Stimulated activated CD8-positive, alpha-beta memory T cell treated with anti-CD3 and anti-CD28 coated beads, Interleukin-4, amount 100 ng/mL, for 1 hour (primary cell): ENCODE measurements at places on chromosomes 11 and 22.

GRCh38 chr22:46074771-46075551 lies 75.4 kb upstream of the PPARA start:
- no peak for DNase-seq

DNA sequence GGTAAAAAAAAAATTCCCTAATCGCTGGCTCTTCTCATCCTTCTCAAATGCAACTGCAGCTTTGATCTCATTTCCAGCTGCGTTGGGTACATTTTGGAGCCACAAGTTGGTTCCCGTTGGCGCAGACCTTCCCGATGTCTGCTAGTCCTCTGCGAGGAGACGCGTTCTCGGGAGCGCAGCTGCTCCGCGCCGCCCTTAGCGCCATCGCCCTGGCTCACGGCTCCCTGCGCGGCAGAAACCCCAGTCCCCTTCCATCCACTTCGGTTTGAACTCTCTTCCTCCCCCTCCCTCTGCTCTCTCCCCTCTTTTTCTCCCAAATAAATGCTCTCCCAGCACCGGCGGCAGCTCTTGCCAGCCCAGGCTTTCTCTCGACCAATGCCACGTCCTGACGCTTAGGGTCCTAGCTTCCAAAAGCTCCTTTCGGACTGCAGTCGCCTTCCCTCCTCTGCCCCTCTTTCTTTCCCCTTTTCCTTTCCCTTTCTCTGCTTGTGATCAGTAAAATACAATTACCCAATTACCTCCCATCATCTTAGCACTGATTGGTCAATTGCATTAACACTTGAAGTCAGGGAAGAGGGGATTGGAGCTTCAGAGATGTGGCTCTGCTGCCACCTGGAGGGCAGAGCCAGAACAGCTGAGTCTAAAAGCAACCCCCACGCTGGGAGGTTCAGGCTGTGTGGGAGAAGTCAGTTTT lies 1165.7 kb downstream of the LRRC4C start:
- DNase-seq: no peak

GRCh38 chr11:61607920-61608599 lies 27.2 kb upstream of the SYT7 start:
- no peak for DNase-seq

DNA sequence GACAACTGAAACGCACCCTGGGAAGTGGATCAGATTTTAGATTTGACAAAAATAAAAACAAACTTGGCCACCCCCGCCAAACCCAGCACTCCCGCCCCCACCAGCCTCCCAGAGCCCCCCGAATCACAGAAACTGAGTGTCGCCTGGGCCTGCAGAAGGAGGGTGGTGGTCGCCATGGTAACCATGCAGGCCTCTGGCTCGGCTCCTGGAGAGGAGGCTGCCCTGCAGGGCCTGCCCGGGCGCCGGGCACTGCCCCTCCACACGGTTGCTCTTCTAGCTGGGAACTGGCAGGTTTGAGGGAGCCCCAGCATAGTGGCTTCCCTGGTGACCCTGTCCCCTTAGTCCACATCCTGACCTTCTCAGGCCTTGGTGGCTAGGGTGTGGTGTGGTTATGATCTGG lies 19.3 kb downstream of the CACNA1I start:
- DNase-seq: no peak

- DNase-seq: no peak
Measured at GRCh38 chr11:1391165-1392075, 1.7 kb downstream of the BRSK2 start.

DNA sequence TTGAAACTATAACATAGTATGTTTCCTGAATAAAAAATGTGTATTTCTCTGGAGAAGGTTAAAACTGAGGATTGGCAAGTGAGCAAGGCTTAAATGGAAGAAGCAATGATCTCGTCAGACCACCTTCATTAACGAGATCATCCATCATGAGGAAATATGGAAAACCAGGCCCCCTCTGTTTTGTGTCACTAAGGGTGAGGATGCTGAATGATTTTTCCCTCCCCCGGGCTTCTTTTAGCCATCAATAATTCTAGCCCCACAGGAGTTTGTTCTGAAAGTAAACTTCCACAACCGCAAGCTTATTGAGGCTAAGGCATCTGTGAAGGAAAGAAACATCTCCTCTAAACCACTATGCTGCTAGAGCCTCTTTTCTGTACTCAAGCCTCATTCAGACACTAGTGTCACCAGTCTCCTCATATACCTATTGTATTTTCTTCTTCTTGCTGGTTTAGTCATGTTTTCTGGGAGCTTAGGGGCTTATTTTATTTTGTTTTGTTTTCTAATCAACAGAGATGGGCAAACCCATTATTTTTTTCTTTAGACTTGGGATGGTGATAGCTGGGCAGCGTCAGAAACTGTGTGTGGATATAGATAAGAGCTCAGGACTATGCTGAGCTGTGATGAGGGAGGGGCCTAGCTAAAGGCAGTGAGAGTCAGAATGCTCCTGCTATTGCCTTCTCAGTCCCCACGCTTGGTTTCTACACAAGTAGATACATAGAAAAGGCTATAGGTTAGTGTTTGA lies 5.8 kb upstream of the HBE1 start:
- no peak for DNase-seq

DNA sequence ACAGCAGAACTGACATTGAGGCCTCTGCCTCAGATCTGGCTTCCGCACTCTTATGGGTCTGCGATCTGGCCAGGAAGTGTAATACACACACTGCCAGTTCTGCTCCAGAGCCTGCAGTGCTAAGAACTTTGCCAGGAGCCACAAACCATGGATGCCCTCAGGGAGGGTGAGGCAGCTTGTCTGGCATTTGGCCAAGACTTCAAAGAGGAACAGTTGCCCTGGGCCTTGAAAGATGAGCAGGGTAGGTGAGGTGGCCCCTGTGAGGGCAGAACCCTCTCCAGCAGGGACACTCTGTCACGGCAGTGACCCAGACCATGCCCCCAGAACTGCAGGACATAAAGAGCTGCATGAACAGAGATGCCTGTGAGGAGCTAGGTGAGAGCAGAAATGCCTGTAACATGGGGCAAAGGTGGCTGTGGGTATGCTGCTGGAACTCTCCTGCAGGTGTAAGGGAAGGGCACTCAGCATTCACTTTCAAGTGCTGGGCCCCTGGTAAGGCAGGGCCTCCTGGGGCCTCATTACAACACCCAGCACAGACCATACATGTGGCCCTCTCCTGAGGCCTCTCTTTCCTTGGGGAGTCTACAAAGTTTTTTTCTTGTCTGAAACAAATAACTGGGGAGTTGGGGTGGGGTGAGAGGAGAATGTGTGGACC lies 47.3 kb downstream of the NEU3 start:
- no peak for DNase-seq

DNA sequence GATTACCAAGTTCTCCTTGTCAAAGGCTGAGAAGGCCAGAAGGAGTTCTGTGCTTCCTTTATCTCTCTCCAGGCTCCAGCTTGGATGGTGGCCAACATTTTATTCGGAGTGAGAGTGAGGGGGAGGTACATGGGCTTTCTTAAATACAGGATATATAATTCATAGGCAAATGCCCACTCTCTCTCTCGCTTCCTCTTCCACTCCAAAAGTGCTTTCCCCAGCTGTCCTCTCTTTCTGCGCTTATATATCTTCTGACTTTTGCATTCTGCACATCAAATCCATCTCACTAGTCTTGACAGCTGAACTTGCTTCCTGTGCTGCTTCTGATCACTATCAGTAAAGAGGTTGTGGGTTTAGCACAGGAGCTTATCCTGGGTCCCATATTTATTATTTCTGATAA lies 125.4 kb upstream of the ARHGAP20 start:
- DNase-seq: no peak

GRCh38 chr11:35501776-35502175 lies 23.6 kb downstream of the PAMR1 start:
- DNase-seq: no peak

GRCh38 chr11:42397483-42397882 lies 914.3 kb upstream of the API5 start:
- DNase-seq: no peak
